Germinal center (tissue), 1 donor: ENCODE measurements at places on chromosomes 7 and 10.
A peak's percentile ranks its signal among the peaks of the same experiment; 100 is the strongest.

DNA sequence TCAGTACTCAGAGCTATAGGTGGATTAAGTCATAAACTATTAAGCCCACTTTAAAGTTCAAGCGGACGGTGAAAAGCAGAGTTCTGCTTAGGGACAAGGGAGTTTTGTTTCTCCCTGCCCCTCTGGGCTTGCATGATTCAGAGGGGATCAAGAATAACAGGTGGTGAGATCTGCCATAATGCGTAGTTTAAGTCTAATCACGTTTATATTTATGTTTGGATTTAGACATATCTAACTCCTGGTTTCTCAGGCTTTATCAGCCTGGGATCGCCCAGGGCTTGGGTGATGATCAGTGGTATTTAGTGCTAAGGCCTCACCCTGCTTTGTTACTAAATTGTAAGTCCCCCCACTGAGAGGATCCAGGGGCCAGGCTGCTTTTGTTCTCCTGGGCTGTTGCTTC is 335.4 kb upstream of the NRP1 start:
- no peak for DNase-seq

DNA sequence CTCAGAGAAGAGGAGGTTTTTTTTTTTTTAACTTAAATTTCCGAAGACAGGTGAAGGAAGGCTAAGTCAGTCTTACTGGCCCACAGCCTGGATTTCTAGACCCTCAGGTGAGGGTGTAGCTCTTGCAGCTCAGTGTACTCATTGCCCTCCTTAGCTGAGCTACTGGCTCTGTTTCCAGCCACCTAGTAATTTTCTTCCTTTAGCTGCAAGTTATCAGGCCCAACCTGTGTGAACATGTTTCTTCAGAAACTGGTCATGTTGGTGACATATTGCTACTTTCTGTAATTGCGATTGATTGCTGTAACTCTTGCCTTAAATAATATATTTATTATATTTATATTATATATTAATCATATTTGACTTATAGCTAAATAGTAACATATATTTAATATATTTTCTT is 10.0 kb upstream of the TMEM229A start:
- no peak for DNase-seq

GRCh38 chr7:35437619-35438275 is 183.8 kb upstream of the TBX20 start:
- DNase-seq = no peak

DNA sequence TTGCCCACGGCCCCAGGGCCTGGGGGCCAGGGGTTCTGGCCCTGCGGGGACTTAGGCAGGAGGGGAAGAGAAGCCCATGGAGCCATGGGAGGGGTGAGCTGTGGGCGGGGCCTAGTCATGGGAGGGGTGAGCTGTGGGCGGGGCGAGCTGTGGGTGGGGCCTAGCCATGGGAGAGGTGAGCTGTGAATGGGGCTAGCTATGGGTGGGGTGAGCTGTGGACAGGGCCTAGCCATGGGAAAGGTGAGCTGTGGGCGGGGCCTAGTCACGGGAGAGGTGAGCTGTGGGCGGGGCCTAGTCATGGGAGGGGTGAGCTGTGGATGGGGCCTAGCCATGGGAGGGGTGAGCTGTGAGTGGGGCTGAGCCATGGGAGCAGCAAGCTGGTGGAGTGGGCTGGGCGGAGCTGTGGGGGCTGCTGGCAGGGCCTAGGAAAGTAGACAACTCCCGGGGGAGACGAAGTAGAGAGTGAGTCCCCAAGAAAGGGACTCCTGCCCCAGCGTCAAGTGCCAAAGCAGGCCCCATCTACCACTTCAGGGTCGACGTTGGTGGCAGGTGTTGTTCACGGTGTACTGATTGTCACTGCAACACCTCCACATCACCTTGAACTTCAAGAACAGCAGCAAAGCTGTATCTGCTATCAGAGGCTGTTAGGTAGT is 19.2 kb upstream of the TTYH3 start:
- peak; percentile 41 for DNase-seq

GRCh38 chr7:136086712-136087111 is 109.6 kb upstream of the MTPN start:
- peak; percentile 38 for DNase-seq

DNA sequence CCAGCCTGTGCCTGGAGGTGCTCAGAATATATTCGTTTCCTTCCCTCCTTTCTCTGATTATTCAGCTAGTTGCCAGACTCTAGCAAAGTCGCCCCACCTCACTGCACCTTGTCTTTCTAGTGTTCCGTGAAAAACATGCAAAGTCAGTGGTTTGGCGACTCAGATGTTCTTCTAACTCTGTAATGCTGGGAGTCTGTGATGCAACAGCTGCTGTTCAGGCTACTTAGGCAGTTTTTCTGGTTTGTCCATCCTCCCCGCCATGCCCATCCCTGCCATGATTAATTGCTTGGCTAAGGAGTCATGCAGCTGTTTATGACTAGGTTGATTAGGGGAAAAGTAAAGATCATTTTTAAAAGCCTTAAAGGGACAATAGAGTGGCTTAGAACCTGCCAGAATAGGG is 99.4 kb downstream of the MTPN start:
- DNase-seq = peak; percentile 29

GRCh38 chr10:111482621-111483216 is 405.9 kb downstream of the ADRA2A start:
- DNase-seq = no peak

GRCh38 chr7:128937271-128937646 is 468 bp upstream of the IRF5 start:
- DNase-seq = no peak

GRCh38 chr7:107322015-107322414 is 147.8 kb upstream of the GPR22 start:
- DNase-seq = no peak

DNA sequence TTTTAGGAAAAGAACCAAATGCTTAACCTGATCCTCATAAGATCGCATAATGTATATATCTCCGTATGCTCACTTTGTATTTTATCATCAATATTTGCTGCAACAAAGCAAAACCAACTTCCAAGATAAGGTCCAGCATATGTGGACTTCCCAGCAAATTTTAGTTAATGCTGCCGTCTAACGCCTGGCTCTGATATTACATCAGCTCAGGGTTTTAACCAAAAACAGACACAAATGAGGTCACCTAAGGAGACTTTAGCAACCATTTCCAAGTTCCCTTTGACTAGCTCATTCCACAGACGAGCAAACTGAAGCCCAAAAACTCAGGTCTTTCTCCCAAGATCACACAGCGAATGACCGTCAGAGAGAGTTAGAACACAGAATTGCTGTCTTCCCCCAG is 59.4 kb upstream of the UCN3 start:
- DNase-seq = no peak

DNA sequence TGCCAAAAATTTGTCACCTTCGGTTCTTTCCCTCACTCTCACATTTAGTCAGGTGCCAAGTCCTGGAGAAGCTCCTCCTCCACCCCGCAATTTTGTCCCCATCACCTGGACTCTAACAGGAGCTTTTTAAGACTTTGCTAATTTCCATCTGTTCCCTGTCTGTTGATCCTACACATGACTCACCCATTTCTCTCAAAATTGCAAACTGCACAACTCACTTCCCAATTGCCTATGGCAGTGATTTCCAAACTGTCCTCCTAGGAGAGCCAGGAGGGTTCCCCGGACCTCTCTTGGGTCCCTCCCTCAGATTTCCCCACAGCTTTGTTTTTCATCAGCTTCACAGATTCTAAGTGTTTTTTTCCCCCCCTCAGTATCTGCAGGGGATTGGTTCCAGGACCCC is 120.3 kb downstream of the WNT2 start:
- DNase-seq = no peak

- DNase-seq = no peak
Measured at GRCh38 chr7:16027396-16027795, 340.9 kb upstream of the MEOX2 start.

GRCh38 chr7:152673897-152674296 is 2.0 kb downstream of the XRCC2 start:
- no peak for DNase-seq

- DNase-seq = peak; percentile 42
Measured at GRCh38 chr7:141785706-141786552, 4.1 kb upstream of the TAS2R5 start.

DNA sequence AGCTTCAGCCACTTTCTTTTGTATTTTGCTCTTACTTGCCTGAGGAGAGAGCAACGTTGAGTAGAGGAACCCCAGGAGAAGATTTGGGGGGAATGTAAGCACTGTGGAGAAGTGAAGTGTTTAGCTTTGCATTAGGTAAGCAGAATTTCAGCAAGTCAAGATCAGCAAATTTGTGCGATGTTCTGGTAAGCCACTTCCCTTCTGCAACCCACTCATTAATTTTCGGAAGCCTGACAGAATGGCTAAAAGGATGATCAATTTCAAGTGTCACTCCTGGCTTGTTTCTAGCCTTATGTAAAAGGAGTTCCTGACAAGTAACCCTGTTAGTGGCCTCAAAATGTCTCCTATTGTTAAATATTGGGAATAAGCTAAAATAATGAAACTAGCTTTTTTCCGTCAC is 48.5 kb upstream of the NXPH1 start:
- no peak for DNase-seq

DNA sequence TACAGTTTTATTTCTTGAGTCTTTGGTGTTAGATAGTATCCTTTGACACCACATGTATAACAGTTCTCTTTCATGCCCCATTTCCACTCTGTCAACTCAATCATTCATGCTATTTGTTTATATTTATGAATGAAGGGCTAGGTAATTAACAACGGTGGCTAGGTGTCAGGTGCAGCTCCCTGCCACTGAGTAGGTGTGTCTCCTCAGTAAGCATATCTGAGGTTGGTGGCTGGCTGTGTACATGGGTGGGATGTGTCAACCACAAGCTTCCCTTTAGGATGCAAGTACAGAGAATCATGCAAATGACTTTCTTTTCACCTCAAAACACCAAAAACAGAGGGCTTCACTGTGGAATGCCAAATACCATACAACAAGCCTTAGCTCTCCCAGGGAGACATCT is 83.4 kb downstream of the ZNF365 start:
- DNase-seq = no peak

GRCh38 chr7:78280276-78280675 is 481.7 kb downstream of the PHTF2 start:
- no peak for DNase-seq

GRCh38 chr7:4960363-4960762 is 1.4 kb upstream of the MMD2 start:
- DNase-seq = no peak

GRCh38 chr7:46034056-46034768 is 113.1 kb upstream of the IGFBP3 start:
- DNase-seq = no peak

GRCh38 chr10:121155742-121156474 is 304.7 kb downstream of the WDR11 start:
- no peak for DNase-seq

GRCh38 chr10:98226508-98227144 is 41.4 kb downstream of the LOXL4 start:
- DNase-seq = no peak

DNA sequence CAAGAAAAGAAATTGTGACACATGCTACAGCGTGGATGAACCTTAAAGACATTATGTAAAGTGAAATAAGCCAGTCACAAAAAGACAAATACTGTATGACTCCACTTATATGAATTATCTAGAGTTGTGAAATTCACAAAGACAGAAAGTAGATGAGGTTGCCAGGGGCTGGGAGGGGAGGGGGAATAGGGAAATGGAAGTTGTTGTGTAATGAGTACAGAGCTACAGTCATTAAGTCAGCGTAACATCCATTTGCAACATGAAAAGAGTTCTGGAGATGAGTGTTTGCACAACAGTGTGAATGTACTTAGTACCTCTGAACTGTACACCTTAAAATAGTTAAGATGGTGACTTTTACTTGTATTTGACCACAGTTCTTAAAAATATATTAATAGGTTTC is 112.1 kb upstream of the CDK1 start:
- DNase-seq = no peak

DNA sequence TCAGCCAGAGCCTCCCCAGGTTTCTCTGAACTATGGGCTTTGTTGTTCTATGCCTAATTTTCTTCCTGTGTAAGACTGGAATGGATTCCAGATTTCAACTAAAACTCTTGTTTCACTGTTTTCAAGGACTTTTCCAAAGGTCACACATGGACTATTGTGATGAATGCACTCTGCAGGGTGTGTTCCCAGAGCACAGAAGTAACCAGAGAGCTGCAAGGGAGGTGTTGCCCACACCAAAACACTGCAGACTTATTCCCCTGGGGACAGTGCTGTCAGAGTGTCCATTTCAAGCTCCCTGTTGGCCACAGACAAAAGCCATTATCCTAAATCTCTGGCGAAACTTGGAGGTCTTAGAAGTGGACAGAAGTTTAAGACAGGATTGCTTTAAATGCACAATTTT is 231.6 kb downstream of the TRIL start:
- no peak for DNase-seq

DNA sequence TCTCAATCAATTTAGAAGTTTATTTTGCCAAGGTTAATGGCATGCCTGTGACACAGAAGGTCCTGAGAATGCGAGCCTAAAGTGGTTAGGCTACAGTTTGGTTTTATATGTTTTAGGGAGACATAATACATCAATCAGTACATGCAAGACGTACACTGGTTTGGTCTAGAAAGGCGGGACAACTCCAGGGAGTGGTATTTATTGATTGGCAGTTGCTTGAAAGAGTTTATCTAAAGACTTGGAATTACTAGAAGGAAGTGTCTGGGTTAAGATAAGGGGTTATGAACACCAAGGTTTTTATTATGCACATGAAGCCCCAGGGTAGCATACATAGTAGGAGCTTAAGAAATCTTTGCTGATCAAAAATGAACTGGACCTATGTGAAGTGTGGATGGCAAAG is 21.5 kb downstream of the NPVF start:
- DNase-seq = no peak

DNA sequence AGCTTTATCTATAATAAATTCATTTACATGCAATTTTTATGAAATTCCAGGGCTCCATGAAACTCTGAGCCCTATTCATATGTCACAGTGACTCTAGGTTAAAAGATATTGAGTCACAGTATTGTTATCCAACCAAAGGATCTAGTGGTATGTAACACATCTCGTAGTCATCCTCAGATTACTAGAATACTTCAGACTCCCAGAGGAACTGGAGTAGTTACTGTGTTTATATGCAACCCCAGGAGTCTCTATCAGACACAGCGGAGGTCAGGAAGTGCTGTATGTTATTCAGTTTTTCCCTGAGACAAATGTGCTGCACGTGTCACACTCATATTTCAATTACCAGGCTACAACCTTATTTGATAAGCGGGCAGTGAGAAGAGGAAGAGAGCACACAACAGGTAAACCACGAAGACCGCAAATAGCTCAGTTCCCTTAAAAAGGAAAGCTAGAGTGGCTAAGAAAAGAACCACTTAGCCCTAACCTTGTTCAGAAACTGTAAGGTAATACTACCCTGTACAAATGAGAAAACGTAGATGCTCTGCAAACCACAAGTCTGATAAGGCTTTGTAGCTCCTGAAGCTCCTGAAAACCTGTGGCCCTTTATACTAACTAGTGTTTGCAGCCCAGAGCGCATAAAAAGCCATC is 114.0 kb upstream of the CNTNAP2 start:
- no peak for DNase-seq

- no peak for DNase-seq
Measured at GRCh38 chr7:118352867-118353453, 128.5 kb downstream of the ANKRD7 start.

- DNase-seq = no peak
Measured at GRCh38 chr7:97873606-97874005, 1.4 kb upstream of the ASNS start.

- no peak for DNase-seq
Measured at GRCh38 chr10:58318346-58318745, 16.5 kb upstream of the UBE2D1 start.
